Cardiac septum (tissue), 1 donor: ENCODE measurements at places on chromosomes 2 and 18.

GRCh38 chr2:236916181-236916580, 169.5 kb upstream of the COPS8 start:
- DNase-seq: no peak

- no peak for DNase-seq
These were observed 110.4 kb upstream of the CREB1 start for GRCh38 chr2:207419331-207419730.

DNA sequence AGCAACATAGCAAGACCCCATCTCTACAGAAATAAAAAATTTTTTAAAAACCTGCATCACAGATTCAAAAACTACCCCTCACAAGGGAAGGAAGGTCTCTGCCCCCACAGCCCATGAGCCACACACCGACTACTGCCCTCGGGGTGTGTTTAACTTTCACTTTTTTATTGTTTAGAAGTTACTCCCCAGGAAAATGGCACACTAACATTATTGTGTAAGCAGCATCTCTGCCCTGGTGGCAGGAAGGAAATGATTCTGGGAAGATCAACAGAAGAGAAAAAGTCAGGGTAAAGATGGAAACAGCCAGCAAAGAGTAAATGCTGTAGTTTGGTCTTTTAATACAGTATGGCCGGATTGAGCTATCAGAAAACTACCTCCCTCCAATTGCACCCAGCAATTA, 21.9 kb downstream of the TRABD2A start:
- DNase-seq: no peak

DNA sequence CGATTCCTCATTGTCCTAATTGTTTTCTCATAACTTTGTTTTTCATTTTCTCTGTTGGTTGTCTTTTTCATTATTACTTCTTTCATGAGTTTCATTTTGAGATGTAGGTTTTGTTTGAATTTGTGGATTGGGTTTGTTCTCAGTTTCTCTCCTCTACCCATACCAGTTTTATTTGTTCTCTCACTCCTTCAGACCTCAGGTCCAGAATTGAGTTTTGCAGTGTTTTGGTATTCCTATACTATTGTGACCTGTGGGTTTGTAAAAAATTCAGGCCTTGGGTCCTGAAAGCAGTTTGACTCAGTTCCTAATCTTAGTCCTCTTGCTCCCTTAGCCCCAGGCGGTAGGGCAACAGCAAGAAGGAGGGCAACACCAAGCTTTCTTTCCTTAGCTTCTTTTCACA, 28.3 kb upstream of the UBE2E3 start:
- DNase-seq: no peak

DNA sequence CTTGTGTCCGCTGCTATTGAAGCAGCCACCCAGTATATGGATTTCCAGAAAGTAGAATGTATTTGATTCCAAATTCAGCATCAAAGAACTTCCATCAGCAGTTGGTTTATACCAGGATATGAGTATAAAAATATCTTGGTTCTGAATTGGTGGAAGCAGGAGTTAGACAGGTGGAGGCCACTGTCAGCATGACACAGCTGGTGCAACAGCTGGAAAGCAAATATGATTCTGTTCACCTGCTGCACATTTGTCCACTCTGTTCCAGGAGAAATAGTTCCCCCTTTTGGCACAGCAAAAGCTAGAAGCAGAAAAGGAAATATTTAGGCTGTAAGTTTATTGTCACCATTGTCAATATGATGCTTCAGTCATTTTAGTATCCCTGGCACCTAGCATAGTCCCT, 41.2 kb downstream of the KIAA2012 start:
- no peak for DNase-seq

DNA sequence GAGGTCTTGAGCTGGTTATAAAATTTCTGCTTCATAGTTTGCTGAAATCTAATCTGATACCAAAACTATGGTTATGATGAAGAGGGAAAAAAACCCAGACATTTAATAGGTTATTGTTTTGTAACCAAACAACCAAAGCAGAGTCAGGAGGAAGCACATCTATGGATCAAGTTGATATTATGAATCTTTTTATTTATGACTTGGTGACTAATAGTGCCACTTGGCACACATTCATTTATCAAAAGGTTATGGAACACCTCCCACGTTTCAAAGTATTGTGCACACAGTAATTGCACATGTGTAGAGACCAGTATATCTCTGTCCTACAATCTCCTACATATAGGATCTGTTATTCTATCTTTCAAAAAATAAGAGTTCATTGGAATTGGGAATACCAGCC, 93.0 kb downstream of the DPP4 start:
- no peak for DNase-seq

DNA sequence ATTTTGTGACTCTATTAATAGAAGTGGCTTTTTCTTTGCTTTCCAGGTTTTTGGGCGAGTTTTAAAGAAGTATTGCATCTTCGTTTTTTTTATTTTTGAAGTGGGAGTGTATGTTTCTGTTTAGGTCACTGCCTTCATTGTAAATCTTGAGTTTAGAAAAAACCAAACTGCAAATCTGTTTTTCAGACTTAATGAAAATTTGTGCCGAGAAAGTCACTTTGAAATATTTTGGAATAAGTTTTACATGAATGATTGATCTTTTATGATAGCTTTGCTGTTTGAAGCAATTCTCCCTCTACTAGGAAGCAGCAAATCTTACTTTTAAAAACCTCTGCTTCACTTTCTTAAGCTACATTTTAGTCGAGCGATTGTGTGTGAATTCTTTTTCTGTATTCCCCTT, 2.2 kb downstream of the SMAD4 start:
- no peak for DNase-seq
